ENCODE measurements at places on chromosomes 16 and 17.

- DNase-seq: no peak
These were observed 9.9 kb downstream of the FMNL1 start for GRCh38 chr17:45231481-45232116.

- DNase-seq: no peak
These were observed 143.8 kb downstream of the CLEC16A start for GRCh38 chr16:11088074-11088730.

- DNase-seq: no peak
These were observed 10.2 kb downstream of the NOG start for GRCh38 chr17:56603486-56604238.

DNA sequence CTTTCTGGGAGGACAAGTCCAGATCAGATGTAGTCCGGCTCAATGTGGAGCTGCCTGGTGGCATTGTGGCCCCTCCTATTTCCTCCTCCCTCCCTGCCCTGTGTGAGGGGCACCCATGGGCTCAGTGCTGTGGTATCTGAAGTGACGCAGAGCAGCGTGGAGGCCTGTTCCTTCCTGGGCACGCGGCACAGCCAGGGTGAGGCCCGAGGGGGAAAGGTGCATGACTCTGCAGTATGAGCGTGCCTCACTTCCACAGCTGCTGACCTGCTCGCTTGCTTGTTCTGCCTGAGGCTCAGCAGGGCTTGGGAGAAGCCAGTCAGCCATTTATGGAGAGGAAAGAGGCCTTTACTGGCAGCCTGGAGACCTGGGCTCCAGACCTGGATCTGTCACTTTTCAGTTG, 11.7 kb downstream of the TMEM238L start:
- no peak for DNase-seq

DNA sequence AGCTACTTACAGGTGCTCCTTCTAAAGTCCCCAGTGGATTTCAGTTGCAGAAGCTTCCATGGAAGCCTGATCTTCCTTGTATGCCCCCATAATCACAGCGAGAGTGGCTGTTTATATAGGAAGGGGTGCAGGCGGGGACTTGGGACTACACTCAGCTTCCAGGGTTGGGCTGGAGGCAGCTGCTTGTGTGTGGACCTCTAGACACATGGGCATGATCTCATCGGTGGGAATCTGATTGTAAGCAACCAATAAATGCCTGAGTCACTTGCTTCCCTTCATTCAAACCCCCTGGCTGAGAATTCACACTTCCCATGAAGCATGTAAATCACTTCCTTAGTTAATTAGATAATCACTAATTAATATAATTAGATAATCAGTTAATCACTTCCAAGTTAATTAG, 1.0 kb upstream of the KRT20 start:
- no peak for DNase-seq

DNA sequence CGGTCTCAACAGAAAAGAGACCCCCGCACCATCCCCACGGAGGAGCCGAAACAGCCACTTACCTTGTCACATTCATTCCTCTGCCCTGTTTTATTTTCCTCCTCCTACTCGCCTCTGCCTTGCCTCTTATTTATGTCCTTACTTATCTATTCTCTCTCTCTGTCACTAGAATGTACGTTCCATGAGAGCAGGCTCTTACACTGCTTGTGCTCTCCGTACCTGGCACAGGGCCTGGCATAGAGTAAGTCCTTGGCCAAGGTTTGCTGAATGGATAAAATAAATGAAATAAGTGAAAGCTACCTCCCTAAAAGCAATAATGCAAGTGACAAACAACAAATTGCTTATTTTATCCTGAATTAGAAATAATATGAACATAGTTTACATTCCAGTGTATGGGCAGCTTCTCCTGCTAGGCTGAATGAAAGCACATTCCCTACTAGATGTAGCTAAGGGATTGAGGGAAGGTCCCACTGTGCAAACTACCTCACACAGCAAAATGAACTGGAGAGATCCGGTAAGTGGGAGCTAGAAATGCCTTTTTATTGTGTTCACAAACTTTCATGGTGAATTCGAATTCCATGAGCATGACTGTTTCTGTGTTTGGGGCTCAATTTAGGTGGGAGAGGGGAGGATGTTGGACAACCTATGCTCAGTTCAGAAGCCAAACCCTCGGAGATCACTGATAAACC, 173.1 kb downstream of the PARN start:
- DNase-seq: no peak

DNA sequence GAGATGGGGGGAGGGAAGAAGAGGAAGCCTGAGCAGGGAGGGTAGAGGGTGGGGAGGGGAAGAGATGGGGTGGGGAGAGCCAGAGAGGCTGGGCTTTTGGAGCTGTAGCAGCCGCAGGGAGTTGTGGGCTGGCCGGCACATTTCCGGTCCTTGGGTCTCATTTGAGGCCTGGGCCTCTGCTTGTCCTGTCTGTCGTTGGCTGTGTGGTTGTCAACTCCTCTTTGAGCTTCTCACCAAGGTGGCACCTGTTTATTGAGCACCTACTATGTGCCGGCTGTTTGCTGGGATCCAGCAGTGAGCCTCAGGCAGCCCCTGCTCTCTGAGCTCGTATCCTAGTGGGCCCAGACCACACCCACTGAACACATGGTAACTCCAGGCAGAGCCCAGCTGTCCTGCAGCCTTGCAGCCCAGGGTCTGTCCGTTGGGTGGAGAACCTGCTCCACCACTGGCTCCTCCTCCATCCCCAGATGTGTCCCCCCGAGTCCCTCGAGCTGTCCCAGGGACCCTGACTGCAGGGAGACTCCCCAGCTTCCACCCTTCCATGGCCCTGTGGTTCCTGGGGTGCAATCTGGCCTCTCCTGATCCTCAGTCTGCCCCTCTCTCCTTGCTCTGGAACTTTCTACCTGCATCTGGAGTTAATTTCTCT, 164.9 kb downstream of the IRF8 start:
- no peak for DNase-seq

- no peak for DNase-seq
These were observed 26.5 kb upstream of the ZNF469 start for GRCh38 chr16:88356124-88356726.

GRCh38 chr17:31167111-31167510, 72.3 kb downstream of the NF1 start:
- no peak for DNase-seq

DNA sequence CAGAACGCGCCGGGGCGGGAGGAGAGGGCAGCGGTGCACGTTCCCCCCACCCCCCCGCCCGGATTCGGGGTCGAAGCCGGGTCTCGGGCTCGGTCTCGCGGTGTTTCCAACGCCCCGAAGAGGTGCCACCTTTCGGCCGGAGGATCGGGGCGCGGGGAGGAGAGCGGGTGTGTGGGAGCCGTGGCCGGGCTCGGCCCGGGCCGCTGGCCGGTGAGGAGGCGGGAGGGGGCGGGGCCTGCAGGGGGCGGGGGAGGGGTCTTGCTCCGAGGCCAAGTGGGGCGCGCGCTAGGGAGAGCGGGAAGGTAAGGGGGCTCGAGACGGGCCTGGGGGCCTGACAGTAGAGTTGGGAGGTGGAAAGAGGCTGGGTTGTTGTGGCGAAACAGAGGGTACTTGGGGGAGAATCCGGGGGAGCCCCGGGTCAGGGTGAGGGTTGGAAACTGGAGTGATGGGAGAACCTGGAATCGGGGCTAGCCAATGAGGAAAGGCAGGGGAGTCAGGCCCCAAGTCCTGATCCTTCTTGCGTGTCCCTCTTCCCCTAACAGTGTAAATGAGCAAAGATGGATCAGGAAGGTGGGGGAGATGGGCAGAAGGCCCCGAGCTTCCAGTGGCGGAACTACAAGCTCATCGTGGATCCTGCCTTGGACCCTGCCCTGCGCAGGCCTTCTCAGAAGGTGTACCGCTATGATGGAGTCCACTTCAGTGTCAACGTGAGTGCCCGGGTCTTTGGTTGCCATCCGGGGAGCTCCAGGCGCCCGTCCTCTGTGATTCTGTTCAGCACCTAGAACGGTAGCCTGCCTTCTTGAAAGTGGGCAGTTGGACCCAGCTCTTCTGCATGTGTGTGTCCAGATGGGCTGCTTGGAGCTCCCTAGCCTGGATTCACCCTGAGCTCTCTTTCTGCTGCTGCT, 873 bp downstream of the SETD1A start:
- DNase-seq: no peak

DNA sequence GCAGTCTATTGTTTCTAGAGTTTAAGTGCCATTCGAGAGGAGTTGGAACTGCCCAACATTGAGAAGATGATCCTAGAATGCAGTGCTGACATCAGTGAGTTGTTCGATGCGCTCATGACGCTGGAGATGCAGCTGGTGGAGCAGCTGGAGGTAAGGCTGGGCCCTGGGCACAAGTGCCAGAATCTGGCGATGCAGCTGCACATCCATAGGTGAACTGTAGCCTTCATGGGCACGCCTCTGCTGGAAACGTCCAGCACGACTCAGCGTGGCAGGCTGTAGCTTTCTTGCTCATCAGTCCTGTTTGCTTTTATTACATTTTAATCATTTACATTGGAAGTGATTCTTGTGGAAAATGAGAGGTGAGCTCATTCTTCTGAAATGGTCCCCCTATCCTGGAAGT, 31.7 kb downstream of the DRC3 start:
- no peak for DNase-seq

DNA sequence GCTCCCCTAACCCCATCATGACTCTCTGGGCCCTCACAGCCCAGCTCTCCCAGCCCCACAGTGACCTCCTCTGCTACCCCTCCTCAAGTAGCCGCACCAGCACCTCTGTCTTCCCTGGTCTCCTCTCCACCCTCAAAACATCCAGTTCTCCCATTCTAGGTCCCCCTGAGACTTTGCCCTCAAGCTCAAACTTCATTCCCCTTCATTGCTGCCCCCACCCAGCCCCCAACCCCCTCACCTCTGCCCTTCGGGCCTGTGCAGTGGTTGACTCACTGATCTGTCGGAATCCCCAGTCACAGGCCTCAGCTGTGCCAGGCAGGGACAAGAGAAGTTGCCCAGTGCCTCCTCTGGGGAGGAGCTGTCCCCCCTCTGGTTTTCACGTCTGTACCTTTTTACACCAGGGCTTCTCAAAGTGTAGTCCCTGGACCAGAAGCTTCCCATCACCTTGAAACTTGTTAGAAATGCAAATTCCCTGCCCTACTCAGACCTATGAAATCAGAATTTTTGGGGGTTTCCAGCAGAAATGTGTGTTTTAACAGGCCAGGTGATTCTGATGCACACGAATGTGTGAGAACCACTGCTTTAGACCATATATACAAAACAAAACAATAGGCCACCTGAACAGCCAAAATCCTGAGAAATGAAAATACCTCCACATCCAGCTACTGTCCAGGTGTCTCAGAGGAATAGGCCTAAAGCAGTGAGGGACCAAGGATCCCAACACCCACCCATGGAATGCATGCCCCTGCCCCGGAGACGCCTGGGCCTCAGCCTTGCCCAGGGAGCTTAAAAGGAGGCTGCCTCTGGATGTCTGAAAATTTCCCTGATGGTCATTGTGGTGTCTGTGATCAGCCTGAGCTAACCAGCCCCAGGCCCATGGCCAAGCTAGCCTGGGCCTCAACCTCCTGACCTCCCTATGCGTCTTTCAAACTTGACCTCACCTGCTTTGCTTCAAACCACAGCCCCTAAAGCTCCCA, 853 bp upstream of the DOK4 start:
- DNase-seq: no peak

- DNase-seq: no peak
These were observed 11.0 kb downstream of the HEXIM2 start for GRCh38 chr17:45172541-45173286.

DNA sequence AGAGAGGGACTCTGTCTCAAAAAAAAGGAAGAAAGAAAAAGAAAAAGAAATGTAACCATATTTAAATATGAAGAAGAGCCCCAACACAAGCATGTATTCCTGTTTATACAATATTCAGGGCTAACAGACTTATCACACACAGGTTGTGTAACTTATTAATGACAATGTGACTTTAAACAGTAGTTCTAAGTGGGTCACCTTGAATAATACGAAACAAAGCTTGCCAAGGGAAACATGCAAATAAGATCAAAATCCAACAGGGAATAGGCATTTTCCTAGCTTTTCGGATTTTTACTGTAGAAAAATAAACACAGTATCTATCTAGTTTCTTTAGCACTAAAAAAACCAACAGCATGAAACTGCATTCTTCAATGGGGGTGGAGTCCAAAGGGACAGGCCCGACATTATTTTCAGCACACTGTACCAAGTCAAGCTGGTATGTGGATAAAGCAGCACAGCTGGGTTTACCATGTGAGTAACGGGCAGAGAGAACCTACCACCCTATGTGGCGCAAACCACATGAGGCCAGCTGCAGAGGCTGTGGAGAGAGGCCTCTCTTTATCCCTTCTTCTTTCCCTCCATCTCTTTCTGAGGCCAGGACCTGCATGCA, 45.3 kb downstream of the TOM1L2 start:
- DNase-seq: no peak

- DNase-seq: no peak
These were observed 20.2 kb upstream of the GNG13 start for GRCh38 chr16:820748-821147.

GRCh38 chr16:53071748-53072301, 17.0 kb downstream of the CHD9 start:
- no peak for DNase-seq

- DNase-seq: no peak
These were observed 169.2 kb downstream of the MRTFB start for GRCh38 chr16:14240219-14240843.

DNA sequence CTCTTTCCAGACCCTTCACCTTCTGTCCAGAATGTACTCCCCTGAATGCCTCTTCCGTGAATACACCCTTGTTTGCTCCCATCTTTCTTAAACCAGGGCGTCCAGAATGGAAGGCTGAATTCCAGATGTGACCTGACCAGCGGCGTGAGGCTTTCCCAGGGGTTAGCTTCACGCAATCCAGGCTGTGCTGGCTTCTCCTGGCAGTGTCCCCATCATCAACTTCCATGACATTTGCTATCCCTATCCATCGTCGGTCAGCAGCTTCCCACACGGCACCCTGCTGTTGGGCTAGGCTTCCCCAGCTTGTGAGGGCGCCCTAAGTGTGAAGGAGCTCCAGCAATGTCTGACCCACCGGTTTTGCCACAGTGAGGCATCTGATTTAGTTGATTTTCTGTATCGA, 339.8 kb upstream of the TNRC6C start:
- DNase-seq: no peak

DNA sequence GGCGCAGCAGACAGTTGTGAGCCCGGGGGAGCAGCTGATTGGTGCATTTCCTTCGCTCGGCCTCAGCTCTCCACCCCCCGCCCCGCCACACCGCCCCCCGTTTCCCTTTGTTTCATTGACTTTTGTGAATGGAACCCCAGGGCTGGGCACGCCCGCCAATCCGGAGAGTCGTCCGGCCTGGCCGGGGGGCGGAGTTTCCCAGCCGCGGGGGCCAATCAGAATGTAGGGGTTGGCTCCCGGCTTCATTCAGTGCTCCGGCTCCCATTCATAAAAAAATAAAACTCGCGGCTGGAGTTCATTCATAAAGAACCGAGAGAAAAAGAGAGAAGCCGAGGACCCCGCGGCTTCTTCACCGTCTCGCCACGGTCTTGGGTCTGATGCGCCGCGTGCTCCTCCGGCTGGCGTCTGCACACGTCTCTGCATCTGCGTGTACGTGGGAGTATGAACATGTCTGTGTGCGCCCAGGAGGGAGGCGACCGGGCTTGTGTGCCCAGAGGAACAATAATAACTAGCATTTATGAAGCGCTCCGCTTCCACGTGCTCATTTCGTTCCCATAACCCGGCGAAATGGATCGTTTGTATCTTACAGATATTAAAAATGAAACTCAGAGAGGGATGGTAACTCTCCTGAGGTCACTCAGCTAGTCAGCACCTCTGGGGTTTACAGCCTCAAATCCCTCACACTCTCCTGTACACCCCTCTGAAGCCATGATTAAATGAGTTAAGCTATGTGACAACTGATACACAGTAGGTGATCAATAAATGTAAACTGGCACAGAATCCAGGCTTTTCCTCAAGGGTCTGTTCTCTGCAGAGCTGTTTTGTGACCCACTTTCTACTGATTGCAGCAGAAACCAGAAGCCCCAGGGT, at the start of gene ETV4:
TSS of gene ETV4 (minus strand) at position 22 of the 870 bp plus-strand sequence. CDS start 723 bp downstream, outside the sequence.
- DNase-seq: peak; percentile 73

- no peak for DNase-seq
These were observed 201.3 kb downstream of the XYLT1 start for GRCh38 chr16:17269439-17269838.
